Brain microvascular endothelial cell (primary cell): ENCODE measurements at places on chromosomes 5 and 9.
A peak's percentile ranks its signal among the peaks of the same experiment; 100 is the strongest.

DNA sequence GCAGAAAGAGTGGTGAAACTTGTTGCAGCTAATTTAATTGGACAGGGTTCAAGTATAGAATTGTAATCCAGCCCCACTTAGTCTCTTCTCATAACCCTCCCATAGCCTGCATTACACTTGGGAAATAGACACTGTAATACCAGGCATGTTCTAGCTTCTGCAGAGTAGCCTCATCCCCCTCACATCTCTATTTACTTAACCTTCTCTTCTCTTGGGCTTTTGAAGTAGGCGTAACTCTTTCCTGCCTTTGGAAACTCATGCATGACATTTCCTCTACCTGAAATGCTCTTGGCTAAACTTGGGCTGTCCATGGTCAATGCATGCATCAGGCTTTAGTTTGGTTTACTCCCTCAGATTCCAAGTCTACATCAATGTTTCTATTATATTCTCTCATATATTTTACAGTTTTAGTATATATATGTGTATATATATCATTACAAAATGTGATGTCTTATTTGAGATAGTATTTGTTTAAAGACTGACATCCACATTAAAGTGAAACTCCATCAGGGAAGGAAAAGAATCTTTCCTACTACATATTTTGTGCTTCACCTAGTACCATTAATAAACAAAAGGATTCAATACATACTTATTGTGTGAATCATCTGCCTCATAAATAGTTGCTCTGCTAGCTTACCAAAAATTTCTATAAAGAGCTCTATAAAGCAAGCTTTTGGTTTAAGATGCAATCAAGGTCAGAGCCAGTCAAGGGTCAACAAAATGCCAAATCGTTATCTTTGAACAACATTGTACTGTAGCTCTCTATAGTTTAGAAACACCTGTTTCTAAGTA, 1158.0 kb downstream of the MAT2B start:
- DNase-seq = no peak

GRCh38 chr9:115088860-115089259, 29.1 kb downstream of the TNC start:
- no peak for DNase-seq

DNA sequence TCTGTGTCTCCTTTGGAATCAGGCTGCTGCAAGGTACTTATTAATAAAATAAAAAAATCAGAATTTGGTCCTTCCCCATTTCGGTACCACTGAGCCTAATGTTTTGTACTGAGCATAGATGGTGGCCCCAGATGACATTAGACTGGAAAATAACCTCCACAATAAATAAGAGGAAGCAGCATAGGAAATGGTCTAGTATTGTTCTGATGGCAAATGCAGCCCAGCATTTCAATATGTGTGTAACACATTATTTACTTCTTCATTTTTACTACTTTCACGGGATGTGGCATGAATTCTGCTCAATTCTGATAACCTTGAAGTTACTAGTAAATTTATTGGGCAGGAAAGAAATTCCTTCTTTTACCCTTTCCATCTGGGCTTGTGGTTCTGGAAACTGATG, 295.6 kb downstream of the ADGRV1 start:
- no peak for DNase-seq

- no peak for DNase-seq
These were observed 54.2 kb downstream of the WHRN start for GRCh38 chr9:114450833-114451706.

- DNase-seq = no peak
These were observed 6.2 kb upstream of the ST6GALNAC4 start for GRCh38 chr9:127923046-127923445.

DNA sequence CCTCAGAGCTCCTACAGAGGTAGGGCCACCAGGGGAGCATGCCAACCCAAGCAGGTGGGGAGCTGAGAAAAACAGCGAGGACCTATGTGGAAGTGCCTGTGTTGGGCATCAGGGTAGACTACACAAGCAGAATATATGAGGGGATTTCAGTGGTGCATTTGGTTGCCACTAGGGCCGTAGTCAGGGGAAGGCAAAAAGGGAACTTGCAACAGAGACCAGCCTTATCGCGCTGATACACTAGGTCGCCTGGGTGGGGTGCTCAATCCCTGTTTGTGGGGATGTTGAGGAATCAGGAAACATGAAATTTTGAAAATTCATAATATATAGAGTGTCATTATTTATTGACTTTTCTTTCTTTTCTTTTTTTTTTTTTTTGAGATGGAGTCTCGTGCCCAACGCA, 370.9 kb upstream of the PRR16 start:
- no peak for DNase-seq

- DNase-seq = no peak
These were observed 19.7 kb downstream of the COL5A1 start for GRCh38 chr9:134661299-134661698.

GRCh38 chr9:107593224-107593870, 103.8 kb upstream of the KLF4 start:
- DNase-seq = no peak

GRCh38 chr9:33687779-33688178, 107.6 kb upstream of the PRSS3 start:
- DNase-seq = peak; percentile 3

GRCh38 chr9:75911390-75911789, 20.9 kb downstream of the PCSK5 start:
- no peak for DNase-seq

DNA sequence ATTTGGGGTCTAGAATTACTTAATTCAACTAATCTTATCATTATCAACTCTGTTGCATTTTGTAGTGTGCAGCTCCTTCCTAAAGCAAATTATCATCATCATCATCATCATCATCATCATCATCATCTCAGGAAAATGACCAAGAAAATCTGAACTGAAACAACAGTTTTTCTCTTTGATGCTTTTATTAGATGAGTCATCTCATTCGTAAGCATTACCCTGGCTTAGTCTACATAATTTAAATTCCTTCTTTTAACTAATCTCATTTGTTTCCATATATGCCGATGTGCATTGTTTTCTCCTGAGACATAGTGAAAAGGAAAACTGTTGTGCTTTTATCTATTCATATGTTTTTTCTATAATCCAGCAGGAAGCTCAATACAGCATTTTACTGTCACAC, 173.0 kb upstream of the PDE4D start:
- DNase-seq = peak; percentile 19

DNA sequence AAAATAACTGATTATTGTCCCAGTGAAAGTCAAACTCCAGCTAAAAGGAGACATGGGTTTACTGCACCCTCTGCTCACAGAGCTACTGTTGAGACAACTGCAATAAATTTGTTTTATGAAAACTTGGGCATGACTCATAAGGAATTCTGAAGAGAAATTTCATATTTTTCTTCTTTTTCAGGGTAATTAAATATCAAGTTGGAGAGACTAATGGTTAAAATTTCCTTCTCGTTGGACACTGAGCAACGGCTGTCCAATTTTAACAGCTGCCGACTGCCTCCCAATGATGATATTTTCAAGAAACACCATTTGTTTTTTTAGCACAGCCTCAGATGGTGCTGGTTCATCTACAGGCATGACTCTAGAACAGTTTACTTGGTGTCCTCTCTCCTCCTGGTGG, 259.2 kb upstream of the RGMB start:
- DNase-seq = no peak

DNA sequence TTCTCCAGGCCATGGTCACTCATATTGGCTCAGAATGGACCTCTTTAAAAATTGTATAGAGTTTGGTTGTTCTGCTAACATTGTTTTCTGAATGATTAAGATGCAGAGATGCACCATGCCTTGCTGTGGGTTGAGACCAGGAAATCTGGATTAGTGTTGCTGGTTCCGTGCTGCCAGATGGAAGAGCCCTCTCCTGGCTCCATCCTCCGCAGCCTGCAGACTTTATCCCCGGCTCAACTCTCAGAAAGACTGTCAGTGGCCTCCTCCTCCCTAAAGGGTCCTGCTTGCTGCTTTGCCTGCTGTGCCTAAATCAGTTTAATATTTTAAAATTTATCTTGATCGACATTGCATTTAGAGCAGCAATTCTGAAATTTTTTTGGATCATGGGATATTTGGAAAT, 196.7 kb downstream of the TENT4A start:
- DNase-seq = no peak

DNA sequence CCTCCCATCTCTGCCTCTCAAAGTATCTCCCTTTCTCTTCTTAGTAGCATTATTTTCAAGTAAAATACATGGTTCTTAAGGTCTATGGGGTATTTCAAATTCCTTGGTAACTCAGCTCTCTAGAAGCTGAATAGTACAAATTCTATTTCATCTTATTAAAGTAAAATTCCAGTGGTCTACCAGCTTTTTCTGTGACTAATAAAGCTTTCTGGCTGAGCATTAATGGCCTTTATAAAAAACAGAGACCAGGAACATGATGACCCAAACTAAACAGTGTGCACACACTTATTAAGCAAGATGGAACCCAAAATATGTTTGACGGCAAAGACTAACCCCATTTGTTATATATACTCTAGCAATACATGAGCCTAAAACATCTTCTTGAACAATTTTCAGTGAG, 142.6 kb downstream of the OR2K2 start:
- no peak for DNase-seq

- DNase-seq = no peak
These were observed 14.4 kb downstream of the GLDC start for GRCh38 chr9:6631207-6631512.

- DNase-seq = no peak
These were observed 125.7 kb downstream of the SEMA6A start for GRCh38 chr5:116448870-116449427.

- no peak for DNase-seq
These were observed 545 bp downstream of the DIPK1B start for GRCh38 chr9:136712690-136713544.

- no peak for DNase-seq
These were observed 305.4 kb upstream of the MSX2 start for GRCh38 chr5:174418809-174419539.

- peak; percentile 33 for DNase-seq
These were observed 41.6 kb downstream of the CSF1R start for GRCh38 chr5:150044712-150045111.

- DNase-seq = no peak
These were observed 22.3 kb downstream of the GALNT12 start for GRCh38 chr9:98829766-98830165.

- DNase-seq = no peak
These were observed 84.8 kb downstream of the EQTN start for GRCh38 chr9:27212191-27212590.
